Effector CD8-positive, alpha-beta T cell (primary cell): ENCODE measurements at places on chromosomes 7 and 10.

DNA sequence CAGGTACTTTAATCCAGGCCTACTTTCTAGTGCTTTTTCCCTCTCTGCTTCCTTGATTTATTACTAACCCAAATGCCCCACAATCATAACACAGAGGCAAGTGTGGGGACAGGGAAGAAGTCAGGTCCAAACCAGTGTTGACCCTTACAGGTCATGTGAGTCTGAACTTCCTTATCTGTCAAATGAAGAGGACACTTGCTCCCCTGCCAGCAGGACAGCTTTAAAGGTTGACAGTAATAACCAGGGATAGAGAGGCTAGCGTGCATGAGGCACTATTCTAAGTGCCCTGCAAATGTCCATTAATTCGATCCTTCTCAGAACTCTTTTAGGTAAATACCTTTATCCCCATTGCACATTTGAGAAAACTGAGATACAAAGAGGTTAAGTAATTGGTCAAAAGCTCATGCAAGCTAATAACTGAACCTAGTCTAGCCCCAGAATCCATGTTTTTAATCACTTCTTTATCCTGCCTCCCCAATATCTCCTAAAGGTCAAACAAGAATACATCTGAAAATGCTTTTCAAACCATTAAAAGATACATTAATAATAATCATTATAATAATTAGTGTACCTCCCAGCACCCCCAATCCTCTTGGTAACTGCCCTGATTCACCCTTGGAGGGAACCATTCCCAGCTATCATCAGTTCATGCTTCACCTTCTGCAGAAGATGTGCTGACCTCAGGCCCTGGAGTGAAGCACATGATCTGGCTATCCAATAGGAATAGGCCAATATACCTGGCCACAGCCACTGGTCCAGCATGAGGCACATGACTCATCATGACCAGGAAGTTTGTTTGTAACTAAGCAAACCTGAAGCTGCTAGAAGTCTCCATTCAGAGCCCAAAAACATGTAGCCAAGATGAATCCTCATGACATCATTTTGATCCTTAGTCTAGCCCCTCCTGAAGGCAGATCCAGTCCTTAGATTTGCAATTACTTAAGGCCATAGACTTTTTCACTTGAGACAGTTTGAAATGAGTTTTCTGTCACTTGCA lies 40.7 kb downstream of the SGMS1 start:
- no peak for DNase-seq

DNA sequence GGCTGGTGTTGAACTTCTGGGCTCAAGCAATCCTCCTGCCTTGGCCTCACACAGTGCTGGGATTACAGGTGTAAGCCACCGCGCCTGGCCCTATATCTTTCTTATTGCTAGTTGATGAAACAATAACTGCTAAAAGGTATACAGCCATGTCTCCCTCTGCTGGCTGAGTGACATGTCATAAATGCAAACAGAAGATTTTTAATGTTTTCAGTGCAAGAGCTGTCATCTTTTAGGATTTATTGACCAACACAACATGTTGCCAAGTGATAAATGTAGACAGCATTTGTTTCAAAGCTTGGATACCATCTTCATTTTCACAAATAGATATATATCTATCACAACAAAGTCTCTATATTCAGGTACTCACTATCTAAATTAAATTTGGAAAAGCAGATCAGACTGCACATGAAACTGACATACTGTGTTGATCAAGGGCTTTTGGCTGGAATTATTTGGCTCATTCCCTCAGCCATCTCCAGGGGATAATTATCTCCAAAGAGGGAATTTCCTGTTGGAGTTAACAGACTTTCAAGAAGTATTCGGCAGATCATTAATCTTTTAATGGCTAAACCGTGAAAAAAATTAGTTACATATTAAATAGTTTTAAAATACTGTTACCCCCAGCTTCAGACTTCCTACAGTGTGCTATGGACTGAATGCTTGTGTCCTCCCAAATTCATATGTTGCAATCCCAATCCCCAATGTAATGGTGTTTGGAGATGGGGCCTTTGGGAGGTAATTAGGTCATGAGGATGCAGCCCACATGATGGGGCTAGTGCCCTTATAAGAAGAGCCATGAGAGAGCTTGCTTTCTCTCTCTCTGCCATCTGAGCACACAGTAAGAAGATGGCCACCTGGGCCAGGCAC lies 41.3 kb upstream of the SRPK2 start:
- peak; percentile 11 for DNase-seq

DNA sequence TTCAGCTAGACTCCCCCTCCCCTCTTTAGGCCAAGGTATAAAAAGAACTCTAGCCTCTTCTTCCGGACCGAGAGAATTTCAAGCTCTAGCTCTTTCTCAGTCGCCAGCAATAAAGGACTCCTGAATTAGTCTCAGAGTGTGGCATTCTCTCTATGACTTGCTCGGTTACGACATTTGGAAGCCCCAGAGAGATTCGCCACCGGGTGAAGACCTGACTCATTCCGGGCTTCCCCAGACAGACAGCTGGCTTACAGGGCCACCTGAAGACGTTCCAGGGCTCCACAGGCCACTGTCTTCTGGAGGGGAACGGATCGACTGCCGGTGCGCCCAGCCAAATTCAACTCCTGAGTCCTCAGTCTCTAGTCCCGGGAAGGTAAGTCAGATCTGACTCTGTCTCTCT lies at the start of gene AKR1B15:
AKR1B15 (plus strand) TSS at position 234 of the 400 bp plus-strand sequence. CDS start 15,510 bp downstream, outside the sequence.
- no peak for DNase-seq

DNA sequence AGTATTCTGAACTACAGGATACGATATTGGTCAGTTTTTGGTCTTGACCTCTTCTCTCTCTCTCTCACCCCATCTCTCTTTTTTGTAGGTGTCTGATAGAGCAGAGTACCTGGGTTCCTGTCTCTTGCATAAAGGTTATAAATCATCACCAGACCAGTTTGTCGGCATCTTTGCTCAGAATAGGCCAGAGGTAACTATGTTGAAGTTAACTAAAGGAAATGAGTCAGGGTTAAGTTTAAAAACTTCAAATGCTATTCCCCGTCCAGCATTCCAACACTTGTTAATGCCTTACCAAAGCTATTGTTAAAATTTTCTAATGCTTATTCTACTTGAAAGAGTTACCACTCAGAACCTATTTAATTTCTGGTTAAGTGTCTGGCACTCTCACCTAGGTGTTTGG lies 30.7 kb downstream of the ACSL5 start:
- no peak for DNase-seq

- DNase-seq = no peak
These were observed 7.7 kb downstream of the PRTFDC1 start for GRCh38 chr10:24944512-24945255.

- DNase-seq = no peak
These were observed 25.9 kb downstream of the ASB13 start for GRCh38 chr10:5640501-5640900.
